ENCODE measurements at places on chromosomes 2 and 18.

- no peak for DNase-seq
Measured at GRCh38 chr2:236113425-236113824, 54.8 kb downstream of the GBX2 start.

- DNase-seq, result no peak
Measured at GRCh38 chr2:69057660-69058059, 44.7 kb downstream of the ANTXR1 start.

GRCh38 chr2:234912437-234912836, 39.4 kb upstream of the SH3BP4 start:
- no peak for DNase-seq

DNA sequence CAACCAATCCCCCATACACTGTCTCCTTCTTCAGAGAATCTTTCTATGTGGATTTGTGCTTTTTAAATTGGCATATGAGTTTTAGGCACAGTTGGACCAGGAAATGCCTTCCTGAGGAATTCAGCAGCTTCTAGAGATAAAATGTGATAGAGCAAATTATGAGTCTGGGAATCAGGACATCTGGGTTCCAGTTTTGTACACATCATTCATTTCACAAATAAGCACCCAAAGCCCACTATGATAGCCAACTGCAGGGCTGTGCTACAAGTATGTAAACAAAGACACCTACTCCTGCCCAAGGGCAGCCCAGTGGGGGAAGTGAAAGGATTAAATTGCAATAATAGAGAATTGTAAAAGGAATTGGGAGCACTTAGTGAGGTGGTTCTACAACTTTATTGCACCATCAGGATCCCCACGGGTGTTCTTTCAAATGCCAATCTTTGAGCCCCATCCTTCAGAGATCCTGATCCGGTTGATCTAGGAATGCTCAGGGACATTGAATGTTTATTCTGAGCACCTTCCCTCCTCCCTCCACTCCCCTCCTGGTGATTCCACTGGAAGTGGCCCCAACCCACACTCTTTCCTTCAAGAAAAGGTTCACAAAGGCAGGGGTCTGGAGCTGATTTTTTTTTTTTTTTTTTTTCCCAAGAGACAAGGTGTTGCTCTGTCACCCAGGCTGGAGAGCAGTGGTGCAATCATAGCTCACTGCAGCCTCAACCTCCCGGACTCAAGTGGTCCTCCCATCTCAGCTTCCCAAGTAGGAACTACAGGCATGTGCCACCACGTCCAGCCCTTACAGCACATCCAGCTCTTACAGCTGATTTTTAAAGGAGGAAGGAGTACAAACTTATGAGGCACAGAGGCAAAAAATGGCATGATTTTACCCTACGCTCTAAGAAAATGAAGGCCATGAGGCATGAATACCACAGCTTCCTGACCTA, 11.1 kb upstream of the KCMF1 start:
- no peak for DNase-seq

- no peak for DNase-seq
Measured at GRCh38 chr2:237867465-237867864, 8.0 kb downstream of the RAMP1 start.

DNA sequence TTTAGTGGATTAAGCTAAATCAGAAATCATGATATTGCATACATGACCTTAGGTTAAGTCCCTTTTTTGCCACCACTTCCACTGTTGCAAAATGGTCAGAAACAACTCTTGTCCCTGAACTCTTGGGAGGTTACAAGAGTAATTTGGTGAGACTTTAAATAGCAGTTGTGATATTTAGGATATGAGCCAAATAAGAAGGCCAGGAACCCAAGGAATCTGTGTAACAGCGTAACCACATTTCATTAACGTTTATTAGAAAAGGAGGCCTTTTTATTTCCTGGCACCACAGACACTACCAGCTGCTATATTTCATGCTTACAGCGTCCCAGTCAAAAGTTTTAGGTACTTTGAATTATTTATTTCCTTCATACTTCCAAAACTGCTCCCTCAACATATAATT, 268.0 kb downstream of the GPD2 start:
- DNase-seq, result no peak

GRCh38 chr2:240998995-240999791, 775 bp downstream of the SNED1 start:
- no peak for DNase-seq

DNA sequence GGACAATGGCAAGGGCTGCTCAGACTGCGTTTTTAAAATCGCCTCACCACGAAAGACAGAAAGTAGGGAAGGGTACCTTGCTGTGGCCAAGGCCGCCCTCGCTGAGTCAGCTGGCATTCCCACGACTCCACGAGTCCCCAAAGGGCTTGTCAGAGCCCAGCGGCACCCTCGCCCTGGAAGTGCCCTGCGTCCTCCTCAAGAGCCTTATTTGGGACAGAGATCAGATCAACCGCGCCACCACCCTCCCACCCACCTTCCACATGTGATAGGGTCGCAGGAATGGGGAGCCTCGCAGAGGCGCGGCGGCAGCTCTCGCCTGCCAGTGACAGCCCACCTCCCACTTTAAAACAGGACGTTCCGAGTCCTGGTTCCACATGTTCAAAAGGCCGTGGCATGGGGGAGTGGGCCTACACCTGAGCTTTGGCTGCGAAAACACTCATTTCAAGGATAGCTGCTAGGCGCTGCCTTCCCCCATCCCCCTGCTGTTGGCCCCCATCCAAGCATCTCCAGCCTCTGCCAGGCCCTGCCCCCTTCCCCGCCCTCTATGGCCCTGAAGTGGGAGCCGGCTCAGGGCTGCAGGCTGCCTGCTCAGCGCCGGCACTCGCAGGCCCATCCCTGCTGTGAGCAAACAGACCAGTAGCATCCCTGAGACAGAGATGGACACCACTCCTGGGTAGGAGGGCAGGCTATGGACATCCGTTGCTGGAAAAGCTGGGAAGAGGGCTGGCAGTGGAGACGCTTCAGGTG, 38.1 kb upstream of the ARHGEF4 start:
- DNase-seq, result no peak

DNA sequence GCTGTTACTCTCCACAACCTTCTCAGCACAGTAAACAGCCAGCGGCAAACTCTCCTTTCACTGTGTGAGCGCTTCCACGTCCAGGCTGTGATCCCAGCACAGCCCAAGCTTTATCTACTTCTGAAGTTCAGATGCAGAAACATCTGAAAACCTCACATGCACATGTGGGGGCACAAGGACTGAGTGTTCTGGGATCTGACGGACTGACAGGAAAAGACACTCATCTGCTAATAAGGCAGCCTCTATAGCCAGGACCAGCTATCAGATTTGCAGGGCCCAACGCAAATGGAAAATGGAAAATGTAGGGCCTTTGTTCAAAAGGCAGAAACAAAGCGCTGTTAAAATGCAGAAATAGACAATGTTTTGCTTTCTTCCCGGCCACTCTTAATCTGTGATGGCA, 133.8 kb upstream of the ARHGAP28 start:
- DNase-seq, result no peak

DNA sequence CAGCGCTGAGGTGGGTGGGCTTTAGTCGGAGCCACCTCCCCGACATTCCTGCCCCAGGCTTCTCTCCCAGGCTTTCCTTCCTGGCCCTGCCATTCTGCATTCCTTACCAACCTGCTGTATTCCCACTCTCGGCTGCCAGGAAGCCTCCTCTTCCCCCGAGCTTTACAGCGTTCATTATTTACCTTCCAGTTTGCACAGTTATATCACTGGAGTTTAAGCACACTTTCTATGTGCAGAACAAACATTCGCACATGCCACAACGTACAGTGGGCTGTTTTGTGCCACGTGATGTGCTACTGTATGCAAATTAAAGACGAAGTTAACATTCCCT, 246.3 kb downstream of the SOX11 start:
- no peak for DNase-seq

- DNase-seq, result no peak
Measured at GRCh38 chr2:147549054-147549453, 295.8 kb upstream of the ACVR2A start.

GRCh38 chr2:232260075-232260474, 118.5 kb upstream of the ALPP start:
- DNase-seq, result no peak

- no peak for DNase-seq
Measured at GRCh38 chr2:85247610-85248009, 80.2 kb downstream of the TGOLN2 start.

GRCh38 chr2:233840520-233840919, 13.8 kb downstream of the HJURP start:
- no peak for DNase-seq

DNA sequence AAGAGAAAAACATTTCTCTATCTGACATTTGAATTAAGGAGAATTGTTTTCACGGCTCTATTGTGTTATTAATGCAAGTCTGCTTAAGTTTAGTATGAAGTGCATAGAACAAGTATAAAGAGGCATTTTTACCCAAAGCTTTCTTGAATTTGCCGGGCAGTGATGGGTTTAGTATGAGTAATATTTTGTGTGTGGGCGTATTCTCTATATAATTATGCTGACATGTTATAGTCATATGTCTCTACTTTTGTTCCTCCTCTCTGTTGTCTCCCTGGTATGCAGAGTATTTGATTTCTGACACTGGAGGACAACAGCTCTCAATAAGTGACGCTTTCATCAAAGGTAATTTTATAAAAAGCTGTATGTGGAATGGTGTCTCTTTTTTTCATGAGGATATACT, 45.9 kb downstream of the PIKFYVE start:
- peak; percentile 28 for DNase-seq

GRCh38 chr2:56325661-56326345, 142.0 kb downstream of the CCDC85A start:
- DNase-seq, result no peak

GRCh38 chr18:27263369-27263768, 78.3 kb upstream of the CHST9 start:
- no peak for DNase-seq

DNA sequence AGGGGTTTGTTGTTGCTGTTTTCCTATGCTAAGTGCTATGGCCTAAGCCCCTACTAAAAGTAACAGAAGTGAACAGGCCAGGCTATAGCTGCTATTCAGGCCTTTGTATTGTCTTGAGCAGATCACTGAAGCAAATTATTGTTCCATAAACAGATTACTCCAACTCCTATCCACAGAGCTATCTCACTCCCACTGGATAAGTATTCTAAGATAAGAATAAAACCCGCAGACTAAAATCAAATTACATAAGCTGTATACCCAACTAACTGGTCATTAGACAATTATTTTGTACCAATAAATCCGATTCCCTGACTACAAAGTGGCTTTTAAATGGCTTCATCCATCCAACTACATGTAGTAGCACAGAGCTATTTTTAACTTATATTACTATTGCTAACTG, 74.3 kb downstream of the THADA start:
- no peak for DNase-seq

GRCh38 chr2:147824620-147825019, 20.2 kb upstream of the ACVR2A start:
- no peak for DNase-seq

DNA sequence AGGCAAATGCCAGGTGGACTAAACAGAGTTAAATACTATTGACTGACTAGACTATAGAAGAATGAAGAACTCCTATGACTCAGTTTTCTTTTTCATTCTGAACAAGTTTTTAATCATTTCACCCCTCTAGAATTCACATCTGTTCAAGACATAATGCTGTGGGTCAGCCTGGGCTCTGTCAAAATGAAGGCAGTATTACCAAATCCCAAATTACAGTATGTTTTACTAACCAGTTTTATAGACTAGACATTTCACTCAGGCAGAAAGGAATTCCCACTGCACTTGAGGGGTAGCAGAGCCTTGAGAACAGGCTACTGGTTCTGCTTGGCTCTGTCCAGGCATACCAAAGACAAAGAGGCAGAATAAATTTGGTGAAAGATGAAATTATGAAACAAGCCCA, 511.7 kb downstream of the EPHA4 start:
- no peak for DNase-seq

GRCh38 chr18:3397786-3398185, 52.2 kb upstream of the TGIF1 start:
- DNase-seq, result no peak

DNA sequence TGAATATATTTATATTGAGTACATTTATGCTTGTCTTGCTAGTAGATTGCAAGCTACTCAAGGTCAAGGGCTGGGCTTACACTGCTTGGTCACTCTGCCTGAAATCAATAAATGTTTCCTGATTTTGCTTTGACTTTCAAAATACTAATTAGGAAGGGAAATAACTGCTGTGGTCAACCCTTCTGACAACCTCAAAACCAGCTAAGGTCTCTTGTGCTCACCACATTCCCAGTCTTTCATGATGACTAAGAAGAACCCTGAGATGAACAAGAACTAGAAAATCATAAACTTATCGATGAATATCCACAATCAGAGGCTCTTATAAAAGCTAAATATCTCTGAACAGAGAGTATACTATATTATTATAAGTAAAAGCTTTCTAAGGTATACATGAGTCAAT, 33.3 kb downstream of the ABCB11 start:
- peak; percentile 10 for DNase-seq

GRCh38 chr2:232438951-232439757, 16.8 kb upstream of the ALPI start:
- peak; percentile 53 for DNase-seq

DNA sequence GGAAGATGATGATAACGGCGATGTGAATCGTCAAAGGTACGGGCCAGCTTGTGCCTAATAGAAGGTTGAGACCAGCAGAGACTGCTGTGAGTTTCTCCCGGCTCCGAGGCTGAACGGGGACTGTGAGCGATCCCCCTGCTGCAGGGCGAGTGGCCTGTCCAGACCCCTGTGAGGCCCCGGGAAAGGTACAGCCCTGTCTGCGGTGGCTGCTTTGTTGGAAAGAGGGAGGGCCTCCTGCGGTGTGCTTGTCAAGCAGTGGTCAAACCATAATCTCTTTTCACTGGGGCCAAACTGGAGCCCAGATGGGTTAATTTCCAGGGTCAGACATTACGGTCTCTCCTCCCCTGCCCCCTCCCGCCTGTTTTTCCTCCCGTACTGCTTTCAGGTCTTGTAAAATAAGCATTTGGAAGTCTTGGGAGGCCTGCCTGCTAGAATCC, 3.0 kb downstream of the FZD7 start:
- no peak for DNase-seq

DNA sequence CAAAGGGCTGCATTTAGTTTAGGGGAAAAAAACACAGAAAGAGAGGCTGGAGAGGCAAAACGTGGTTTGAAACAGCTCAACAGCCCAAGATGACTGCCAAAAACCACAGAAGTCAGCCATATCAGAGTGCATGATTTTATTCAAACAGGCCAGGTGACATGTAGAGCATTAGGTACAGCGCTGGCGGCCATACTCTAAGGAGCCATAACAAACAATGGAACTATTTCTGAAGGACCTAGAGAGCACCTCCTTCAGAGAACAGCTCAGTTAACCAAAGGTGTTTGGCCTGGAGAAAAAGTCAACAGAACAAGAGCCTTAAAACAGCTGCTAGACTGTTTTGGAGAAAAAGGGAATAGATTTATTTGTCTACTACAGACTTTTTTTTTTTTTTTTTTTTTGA, 2.6 kb downstream of the THADA start:
- no peak for DNase-seq

GRCh38 chr18:57447154-57447621, 12.0 kb downstream of the ONECUT2 start:
- DNase-seq, result no peak
